ENCODE measurements at places on chromosomes 12 and 14.

DNA sequence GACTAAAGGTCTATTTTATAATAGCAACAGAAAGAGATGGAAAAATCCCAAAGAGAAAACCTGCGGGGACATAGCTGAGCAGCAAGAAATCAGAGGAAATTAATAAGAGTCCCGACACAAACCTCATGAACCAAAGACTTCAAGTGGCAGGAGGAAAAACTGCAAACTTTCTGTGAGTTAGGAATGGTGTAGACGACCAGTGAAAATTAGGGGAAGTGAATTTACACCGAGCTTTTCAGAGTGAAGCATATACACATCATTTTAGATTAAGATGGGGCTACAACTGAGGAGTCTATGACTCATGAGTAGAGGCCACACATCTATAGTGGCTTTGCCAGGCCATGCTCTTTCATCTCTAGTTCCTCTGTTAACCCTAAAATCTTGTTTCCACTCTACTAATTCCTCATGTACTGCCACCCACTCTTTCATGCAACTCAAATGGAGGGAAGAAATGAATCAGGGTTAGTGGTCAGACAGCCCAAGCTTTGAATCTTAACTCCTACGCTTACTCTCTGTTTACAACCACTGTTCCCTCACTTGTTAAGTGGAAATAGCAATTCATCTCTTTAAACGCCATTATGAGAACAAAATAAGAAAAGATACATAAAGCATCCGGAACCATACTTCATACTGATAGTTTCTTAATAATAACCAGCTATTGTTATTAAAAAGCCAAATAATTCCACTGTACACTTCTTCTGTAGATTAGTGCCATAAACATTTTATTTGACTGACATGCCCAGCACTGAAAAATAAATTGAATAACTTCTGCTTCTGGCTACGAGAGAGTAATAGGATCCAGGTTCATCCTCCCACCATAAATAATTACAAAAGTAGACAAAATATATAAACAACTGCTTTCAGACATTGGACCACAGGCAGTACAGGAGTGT lies 219.3 kb downstream of the RMST start:
- no peak for DNase-seq

GRCh38 chr12:53219292-53219955 lies 12.4 kb upstream of the ITGB7 start:
- peak; percentile 68 for DNase-seq

DNA sequence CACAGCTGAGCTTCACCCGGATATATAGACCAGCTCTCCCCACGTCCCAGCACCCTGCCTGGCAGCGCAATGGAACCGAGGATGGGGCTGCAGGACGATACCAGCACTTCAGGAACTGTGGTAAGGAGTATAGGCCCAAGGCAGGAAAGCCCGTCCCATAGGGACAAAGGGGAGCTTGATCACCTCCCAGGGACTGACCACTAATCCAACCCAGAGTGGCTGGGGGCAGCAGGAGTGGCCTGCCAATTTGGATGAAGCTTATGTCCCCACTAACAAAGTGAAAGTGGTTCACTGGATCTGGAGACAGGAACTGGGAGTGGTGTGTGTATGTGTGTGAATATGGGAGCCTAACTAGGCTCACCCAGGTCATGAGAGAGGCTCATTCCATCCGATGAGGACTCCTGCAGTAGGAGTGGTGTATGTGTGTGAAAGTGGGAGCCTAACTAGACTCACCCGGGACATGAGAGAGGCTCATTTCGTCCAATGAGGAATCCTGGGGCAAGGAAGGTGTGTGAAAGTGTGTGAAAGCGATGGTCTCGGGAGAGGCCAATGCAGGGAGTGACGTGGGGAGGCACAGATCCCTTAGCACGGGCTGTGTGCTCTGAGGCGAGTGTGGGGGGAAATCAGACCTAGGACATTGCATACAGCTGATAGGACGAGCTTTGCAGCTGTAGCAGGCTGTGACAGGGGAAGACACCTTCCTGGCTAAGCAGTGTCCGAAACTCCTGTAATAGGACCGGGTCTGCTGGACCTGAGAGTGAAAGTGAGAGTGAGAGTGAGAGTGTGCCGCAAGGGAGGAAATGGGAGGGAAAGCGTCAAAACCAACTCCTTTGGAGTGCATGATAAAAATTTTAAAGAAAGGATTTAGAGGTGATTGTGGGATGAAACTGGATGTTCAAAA lies 25.7 kb downstream of the KLRK1 start:
- DNase-seq = no peak

DNA sequence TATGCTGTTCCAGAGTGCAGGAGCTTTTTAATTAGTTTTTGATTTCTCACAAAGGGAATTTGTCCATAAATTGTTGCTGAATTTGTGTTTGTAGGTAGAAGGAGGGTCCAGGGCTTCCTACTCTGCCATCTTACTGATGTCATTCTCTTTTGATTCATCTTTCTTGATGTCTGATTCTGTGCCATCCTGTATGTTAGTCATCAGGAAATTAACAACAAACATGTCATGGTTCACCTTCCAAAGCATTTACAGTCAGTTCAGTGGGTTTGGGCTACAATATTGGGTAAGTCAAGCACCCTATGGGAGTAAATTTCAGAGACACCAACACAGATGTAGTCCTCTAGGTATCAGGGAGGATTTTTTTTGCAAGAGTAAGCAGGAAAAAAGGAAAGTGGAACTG lies 135.2 kb upstream of the SLC38A2 start:
- no peak for DNase-seq

DNA sequence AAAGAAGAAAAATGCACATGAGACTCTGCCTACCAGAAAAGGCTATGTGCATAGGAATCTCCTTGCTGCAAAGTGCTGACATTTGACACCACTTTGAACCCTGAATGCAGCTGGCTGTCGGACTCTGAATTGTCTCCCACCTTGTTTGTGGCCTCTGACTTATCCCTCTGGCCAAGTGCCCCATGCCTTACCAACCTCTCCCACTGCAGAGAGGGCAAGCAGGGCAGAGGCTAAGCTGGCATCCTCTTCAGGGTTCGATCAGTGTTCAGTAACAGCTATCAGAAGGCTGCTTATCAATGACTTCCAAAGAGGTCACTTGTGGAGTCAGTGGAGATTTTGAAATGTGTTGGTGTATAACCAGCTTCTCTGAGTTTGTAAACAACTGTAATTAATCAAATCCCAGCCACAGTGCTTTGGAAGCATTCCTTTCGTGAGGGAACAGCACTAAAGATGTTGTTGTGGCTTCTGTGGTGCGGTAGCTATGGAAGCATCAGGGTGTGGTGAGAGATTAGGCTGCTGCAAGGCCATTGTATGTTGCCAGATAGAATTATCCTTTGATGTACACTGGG lies 22.6 kb upstream of the BMP4 start:
- no peak for DNase-seq

DNA sequence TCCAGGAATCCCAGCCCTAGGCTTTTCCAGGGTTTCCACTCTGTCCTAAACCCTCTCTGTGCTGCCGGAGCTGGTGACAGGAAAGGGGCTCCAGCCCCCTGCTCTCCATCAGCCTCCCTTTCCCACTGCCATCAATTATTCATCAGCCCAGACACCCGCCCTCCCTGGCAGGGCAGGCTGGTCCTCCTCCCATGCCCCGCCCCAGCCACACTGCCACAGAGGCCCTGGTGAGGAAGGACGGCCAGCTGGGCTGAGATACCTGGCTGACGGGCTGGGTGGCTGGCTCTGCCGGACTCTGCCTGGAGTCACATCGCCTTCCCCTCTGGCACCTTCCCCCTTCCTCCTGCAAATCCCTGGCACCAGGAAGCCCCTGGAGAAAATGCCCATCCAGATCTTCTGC lies 11.9 kb upstream of the SMARCD1 start:
- no peak for DNase-seq

GRCh38 chr12:590206-590750 lies 73.0 kb downstream of the NINJ2 start:
- no peak for DNase-seq

DNA sequence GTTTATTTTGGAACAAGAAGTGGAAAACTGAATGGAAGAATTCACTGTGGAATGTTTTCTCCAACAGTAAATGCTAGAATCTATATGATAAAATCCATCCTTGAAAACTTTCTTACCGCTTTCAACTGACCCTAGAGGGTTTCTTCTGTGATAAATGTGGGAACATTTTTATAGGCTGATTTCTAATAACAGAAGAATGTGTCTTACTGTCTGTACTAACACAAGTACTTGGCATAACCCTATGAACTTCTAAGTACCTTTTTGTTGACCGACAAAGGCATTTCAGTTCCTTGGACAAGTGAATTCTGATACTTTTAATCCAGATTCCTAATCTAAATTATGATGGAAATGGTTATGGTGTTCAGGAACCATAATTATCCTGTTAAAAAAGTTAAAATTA lies 1109.7 kb upstream of the FLRT2 start:
- DNase-seq = no peak

- no peak for DNase-seq
Observed at GRCh38 chr12:70032076-70032475, 207.0 kb downstream of the MYRFL start.

GRCh38 chr12:120971299-120972180 lies 6.8 kb upstream of the HNF1A start:
- no peak for DNase-seq

- DNase-seq = peak; percentile 78
Observed at GRCh38 chr14:22536853-22537338, 52.1 kb downstream of the DAD1 start.

- DNase-seq = no peak
Observed at GRCh38 chr14:104396682-104397470, 182.7 kb upstream of the C14orf180 start.

- no peak for DNase-seq
Observed at GRCh38 chr14:79510659-79511058, 700.6 kb downstream of the DIO2 start.

- no peak for DNase-seq
Observed at GRCh38 chr12:89117448-89118034, 234.8 kb downstream of the DUSP6 start.

- no peak for DNase-seq
Observed at GRCh38 chr14:69860221-69860620, 19.0 kb upstream of the SMOC1 start.

- no peak for DNase-seq
Observed at GRCh38 chr12:50309950-50310349, 26.6 kb upstream of the LIMA1 start.

- no peak for DNase-seq
Observed at GRCh38 chr14:39422243-39422642, 10.0 kb downstream of the FBXO33 start.

- no peak for DNase-seq
Observed at GRCh38 chr12:129902371-129903091, 1.3 kb downstream of the TMEM132D start.

DNA sequence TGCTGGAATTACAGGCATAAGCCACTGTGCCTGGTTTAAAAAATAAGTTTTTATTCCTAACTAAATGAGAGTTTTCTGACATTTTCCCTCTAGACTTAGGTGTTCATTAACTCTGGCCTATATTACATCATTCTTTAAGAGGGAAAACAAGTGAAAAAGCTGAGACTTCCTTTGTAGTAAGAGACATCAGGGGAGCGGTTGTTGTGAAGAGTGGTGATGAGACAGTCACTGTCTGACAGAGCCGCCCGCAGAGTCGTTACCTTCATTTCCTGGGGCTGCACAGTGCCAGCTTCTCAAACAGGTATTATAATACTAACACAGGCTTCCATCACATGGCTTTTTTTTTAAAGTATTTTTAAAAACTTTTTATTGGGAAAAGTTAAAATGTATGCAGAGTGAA lies 19.7 kb upstream of the TDRD9 start:
- DNase-seq = no peak

- no peak for DNase-seq
Observed at GRCh38 chr14:96582411-96582961, 80.3 kb downstream of the PAPOLA start.

- no peak for DNase-seq
Observed at GRCh38 chr12:47410383-47410782, 295.4 kb downstream of the RPAP3 start.

DNA sequence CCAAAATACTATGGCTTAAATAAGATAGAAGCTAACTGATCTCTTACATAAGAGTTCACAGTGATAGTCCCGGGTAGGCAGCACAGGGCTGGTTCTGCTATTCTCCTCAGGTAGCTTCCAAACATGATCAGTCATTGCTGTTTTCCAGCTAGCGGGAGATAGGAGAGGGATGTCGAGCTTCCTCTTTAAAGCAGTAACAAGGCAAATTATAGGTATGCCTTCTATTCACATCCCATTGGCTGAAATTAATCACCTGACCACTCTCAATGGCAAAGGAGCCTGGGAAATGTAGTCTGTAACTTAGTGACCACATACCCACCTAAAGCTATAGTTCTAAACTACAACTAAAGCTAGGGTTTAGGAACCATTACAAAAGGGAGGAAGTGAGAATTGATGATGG lies 34.5 kb upstream of the VRK1 start:
- no peak for DNase-seq

- no peak for DNase-seq
Observed at GRCh38 chr14:103022685-103023044, 34.7 kb downstream of the CDC42BPB start.

- no peak for DNase-seq
Observed at GRCh38 chr12:32136404-32136803, 29.8 kb downstream of the BICD1 start.

DNA sequence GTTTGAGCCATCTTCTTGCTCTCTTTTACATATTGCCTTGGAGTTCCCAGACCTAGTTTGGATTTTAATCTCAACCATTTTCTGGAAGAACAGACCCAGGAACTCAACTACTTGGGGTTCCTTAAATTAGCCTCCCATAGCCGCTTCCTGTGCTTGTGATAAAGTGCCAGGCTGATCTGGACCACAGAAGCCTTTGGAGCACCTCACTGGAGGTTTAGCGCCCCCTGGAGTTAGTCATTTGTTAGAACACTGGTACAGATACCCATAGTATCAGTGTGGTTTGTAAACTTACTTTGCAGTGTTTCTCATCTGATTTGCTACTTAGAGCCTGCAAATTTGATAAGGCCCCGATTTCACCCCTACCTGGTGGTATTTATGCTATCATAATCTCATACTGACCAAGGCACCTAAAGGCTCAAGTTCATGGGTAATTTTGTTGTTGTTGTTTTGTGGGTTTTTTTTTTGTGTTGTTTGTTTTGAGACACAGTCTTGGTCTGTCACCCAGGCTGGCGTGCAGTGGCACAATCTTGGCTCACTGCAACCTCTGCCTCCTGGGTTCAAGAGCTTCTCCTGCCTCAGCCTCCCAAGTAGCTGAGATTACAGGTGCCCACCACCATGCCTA lies 3.7 kb downstream of the UNC119B start:
- DNase-seq = peak; percentile 33

DNA sequence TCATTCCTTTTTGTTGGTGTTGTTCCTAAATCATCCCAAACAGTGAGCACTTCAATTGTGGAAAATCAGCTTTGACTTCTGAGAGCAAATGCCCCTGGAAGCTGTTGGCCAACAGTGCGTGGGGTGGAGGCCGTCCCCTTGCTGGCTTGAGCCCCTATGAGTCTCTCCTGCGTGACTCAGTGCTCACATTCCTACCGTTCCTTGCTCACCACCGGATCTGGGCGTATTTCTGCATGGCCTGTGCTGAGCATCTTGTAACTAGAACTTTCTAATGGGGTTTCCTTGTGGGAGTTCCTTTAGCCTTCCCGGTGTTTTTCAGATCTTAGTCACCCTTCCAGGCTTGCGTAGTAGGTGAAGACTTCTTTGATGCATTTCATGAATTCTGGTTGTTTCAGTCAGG lies 14.7 kb downstream of the SERPINA1 start:
- DNase-seq = no peak
